ENCODE measurements at places on chromosomes 7 and 10.

DNA sequence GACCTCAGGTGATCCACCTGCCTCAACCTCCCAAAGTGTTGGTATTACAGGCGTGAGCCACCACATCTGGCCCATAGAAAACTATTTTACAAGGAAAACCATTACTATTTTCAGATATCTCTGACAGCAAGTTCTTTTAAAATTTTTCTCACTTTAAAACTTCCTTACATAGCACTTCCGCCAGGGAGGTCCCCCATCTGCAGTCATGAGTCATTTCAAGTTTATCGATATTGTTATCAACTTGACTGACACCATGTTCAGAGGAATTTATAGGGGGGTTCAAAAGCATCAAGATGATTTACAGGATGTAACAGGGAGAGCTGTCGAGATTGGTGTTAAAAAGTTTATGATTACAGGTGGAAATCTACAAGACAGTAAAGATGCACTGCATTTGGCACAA lies 88.8 kb downstream of the NRBF2 start:
- no peak for DNase-seq

GRCh38 chr10:87782721-87783120 lies 35.3 kb downstream of the ATAD1 start:
- no peak for DNase-seq

- no peak for DNase-seq
Measured at GRCh38 chr10:57694956-57695608, 572.6 kb downstream of the IPMK start.

GRCh38 chr10:22823109-22823508 lies 104.7 kb upstream of the ARMC3 start:
- no peak for DNase-seq

- DNase-seq: no peak
Measured at GRCh38 chr7:24284699-24285506, 913 bp downstream of the NPY start.

DNA sequence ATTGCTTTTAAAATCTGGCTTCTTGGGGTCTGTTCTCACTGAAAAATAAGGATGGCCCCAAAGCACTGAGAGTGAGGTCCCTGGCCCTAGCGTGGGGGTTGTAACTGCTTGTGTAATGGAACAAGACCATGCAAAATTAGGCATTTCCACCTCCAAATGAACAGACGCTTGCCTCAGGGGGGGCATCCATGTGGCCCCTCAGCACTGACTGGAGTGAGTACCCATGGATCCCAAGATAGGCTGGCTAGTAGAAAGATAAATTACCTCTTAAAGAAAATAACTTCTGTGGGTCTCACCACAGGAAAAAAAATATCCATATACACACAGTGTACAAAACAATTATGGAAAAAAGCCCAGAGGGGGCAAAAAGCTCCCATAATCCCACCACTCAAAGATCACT lies 15.2 kb upstream of the CPA1 start:
- no peak for DNase-seq

DNA sequence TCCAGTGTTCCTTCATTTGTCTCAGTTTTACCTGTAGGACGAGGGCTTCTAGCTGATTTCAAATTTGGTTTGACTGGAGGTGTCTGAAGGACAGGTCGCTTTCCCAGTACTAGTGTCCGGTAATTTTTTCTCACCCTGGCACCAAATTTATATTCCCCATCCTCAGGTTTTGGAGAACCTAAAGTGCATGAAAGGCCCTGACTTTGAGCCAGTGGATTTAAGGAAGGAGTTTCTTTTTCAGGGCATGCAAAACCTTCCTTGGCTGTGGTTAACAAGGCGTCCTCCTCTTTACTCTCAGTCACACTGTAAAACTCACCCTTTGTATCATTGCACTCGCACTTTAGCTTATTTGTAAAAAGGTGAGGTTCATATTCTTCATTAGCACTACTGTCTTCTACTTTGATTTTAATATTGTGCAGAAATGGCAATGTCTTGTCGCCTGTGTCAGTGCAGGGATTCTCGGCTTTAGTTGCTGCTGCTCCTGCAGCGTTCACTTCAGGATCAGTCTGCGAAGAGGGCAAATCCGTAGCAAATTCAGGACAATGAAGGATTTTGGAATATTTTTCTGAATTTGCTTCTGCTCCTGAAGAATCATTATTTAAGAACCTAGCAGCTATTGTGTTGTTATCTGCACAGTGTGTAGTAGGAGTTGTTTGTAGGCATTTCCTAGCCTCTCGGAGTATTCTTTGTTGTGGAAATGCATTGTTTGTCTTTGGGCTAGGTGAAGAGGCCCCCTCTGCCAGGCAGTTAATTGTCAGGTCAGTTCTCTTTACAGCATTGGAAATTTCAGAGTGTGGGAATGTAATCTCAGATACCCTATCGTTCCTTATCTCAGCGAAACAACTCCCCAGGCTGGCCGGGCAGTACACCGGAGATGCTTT lies 9.9 kb downstream of the SKIDA1 start:
- DNase-seq: no peak

- DNase-seq: no peak
Measured at GRCh38 chr10:14707481-14707880, 67.2 kb downstream of the FAM107B start.

DNA sequence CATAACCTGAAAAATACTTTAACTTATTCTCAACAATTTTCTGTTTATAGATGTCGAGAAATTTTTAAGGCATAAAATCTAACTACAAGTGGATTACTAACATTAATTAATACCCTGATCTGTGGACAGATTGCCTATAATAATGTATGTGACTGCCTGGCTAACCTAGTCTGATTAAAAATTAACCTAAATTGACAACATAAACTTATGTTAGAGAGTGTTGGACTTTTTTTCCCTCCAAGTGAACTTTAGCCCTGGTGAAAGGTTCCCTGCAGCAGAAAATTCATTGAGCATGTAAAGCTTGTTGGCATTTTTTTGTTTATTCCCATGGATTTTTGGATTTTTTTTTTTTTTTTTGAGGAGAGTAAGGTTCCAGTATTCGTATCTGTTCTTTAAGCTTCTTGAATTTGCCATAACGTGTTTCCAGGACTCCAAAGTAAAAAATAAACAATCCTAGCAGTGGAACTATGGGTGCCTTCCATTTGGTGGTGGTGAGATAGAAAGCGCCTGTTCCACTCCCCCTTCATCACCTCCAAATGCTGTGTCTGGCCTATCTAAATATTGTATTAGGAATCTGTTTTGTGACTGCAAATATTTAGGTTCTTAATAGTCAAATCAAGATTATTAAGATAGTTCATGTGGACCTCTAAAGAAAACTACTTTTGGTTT lies 36.1 kb downstream of the NET1 start:
- DNase-seq: no peak

- no peak for DNase-seq
Measured at GRCh38 chr10:119652361-119652730, 1.2 kb downstream of the BAG3 start.

DNA sequence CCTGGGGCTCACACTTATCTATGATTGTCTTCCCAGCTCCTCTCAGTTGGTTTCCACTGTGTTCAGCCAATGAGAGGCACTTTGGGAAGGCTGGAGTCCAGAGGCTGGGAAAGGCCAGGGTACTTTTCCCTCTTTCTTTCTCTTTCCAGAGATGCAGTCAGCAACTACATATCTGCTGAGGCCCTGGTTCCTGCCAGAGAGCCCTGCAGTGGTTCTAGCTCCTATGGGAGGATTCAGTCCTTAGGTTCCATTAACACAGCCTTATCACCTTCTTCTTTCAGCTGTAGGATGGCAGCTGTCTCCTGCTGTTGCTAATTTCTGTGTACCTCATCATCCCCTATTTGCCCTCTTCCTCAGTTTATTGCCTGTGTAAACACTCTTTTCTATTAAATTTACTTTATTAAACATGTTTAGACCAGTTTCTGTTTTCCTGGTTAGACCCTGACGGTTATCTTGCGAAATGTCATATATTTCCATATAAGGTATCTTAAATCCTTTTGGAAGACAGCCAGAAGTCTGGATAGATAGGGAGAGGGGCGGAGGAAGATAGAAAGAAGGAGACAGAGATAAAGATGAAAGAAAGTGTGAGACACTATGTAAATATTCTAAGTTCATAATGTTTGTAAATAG lies 100.3 kb downstream of the HGF start:
- DNase-seq: no peak

DNA sequence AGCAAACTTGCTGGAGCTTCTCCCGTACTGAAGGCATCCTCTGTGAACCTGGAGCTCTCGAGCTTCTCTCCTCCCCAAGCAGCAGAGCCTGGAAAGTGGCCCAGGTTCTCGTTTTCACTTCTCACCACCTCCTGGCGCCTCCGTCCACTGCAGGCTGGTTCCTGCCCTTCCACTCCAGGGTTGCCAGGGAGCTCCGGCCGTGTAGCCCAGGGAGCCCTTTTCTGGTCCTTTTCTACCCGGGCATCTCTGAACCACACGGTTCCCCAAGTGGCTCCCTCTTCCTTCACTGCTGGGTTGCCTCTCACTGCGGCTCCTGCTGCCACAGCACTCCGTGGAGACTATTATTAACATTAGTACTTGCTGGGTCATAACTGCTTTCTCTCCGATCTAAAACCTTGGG lies 208.6 kb upstream of the PPP2R2D start:
- DNase-seq: no peak

DNA sequence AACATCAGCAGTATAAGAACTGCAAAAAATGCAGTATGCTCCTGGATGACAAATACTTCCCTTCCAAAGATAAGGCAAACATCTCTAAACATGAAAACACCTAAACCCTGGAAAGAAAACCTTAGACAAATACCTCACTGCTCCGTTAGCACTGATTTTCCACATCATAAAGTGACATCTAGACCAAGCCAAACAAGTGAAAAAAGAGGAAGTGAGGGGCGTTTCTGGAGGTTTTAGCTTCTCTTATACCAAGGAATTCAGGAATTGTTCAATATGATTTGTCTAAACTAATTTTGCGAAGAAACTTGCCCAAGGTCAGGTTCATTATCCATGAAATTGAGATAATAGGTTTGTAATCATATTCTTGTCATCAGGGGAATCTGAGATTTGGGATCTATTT lies 279.7 kb downstream of the ADRA2A start:
- DNase-seq: no peak

DNA sequence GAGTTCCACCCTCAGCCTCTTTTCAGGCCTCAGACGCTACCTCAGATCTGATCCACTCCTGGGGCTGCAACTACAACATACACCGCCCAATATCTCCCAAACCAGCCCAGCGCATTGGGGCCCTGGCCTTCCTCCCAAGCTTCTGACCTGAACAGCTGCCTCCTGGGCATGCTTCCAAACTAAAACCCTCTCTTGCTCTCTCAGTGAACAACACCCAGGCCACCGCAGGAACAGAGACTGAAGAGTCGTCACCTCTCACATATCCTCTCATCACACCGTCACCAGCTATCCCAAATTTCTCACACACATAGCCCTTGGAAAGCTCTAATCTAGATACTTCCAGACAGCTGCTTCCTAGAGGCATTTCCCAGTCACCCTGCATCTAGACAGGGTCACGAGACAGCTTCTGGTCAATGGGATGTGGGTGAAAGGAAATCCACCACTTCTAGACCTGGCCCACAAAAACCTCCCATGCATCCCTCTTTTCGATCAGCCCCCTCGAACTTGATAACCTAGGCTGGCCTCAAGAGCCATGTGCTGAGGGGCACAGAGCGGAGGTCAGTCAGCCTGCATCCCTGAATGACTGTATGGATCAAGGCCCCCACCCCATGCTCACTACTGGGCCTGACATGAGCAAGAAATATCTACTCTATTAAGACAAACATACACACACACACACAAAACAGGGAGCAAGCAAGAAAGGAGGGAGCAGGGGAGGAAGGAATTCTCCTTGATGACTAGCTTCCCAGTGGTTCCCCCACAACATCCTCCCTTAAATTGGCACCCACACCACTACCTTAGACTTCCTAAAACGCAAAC lies 1.8 kb downstream of the PARP12 start:
- no peak for DNase-seq

GRCh38 chr10:51770709-51771108 lies 71.3 kb upstream of the CSTF2T start:
- no peak for DNase-seq

DNA sequence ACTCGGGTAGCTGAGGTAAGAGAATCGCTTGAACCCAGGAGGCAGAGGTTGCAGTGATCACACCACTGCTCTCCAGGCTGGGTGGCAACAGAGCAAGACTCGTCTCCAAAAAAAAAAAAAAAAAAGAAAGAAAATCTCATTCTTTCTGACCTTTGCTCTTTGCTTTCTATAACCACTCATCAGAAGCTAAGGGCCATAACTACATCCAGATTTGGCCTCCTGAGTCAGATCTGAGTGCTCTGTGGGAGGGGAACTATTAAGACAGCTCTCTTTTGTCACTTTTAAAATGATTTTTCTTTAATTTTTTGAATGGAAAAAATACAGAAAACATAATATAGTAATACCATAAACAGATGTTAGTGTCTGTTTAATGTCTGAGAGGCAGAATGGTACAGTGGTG lies 210.1 kb downstream of the KIAA1217 start:
- DNase-seq: no peak

DNA sequence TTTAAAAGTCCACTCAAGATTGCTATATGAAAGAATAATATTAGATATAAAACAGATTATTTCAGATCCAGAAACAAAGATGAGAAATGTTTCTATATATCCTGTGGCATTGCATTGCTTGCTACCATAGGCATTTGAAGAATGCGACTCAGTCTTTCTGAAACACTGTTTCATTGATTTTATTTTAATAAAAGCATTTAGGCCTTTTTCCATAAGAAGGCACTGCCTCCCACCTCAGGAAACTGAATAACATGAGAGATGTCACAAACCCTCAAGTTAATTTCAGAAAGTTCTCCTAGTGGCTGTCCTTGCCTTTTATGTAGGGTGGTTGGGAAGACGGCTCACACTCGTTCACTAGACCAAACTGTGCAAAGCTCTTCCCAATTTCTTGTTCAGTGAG lies 23.3 kb downstream of the PRPS1L1 start:
- no peak for DNase-seq

- DNase-seq: no peak
Measured at GRCh38 chr7:95737828-95738505, 34.4 kb upstream of the DYNC1I1 start.

GRCh38 chr10:6114299-6114698 lies 25.5 kb downstream of the RBM17 start:
- no peak for DNase-seq

GRCh38 chr7:135616136-135616535 lies 46.2 kb upstream of the STMP1 start:
- no peak for DNase-seq

- DNase-seq: no peak
Measured at GRCh38 chr7:96778263-96778662, 68.6 kb upstream of the SEM1 start.

DNA sequence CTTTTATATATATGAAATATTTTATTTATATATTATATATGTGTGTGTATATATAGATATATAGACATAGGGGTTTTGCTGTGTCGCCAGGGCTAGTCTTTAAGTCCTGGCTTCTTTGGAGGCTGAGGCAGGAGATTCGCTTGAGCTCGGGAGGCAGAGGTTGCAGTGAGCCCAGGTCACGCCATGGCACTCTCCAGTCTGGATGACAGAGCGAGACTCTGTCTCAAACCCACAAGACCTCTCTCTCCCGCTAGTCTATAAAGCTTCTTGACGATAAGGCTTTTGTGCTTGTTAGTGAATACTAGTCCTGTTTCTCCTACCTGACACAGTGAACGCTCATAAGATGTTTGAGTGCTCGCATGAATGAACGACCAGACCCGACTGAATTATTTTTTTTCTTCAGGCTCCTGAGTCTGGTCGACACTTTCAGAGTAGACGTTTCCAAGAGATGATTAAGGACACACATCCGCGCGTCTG lies 577 bp upstream of the DDX21 start:
- DNase-seq: no peak

Measured in suprapubic skin (tissue), 4 donors.